Inflammatory macrophage (primary cell): ENCODE measurements at places on chromosomes 2 and 18.

GRCh38 chr18:78773819-78774218 lies 205.8 kb upstream of the SALL3 start:
- no peak for DNase-seq

GRCh38 chr2:217103752-217104545 lies 244.1 kb upstream of the TNP1 start:
- DNase-seq = no peak

DNA sequence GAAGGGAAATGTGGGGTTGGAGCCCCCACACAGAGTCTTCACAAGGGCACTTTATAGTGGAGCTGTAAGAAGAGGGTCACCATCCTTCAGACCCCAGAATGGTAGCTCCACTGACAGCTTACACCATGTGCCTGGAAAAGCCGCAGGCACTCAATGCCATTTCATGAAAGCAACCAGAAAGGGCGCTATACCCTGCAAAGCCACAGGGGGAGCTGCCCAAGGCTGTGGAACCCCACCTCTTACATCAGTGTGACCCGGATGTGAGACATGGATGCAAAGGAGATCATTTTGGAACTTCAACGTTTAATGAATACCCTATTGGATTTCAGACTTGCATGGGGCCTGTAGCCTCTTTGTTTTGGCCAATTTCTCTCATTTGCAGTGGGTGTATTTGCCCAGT lies 694.7 kb downstream of the CBLN2 start:
- DNase-seq = no peak

GRCh38 chr18:79332646-79333045 lies 63.1 kb upstream of the NFATC1 start:
- no peak for DNase-seq

DNA sequence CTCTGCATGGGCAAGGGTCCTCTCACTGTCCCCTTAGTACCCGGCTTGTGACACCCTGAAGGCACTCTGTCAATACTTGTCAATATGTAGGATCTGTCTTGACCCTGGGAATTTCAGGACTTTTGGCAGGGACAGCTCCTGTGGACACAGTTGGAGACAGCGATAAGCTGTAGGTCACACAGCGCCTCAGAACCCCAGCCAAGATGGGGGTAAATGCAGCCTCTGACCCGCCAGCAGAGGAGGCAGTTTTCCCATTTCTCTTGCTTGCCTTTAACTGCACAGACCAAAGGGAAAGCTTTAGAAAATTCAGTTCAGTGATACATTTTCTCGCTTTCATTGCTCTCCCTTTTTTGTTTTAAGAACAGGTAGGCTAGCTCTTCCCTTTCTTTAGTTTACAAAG lies 54.8 kb upstream of the KLHL29 start:
- DNase-seq = no peak

DNA sequence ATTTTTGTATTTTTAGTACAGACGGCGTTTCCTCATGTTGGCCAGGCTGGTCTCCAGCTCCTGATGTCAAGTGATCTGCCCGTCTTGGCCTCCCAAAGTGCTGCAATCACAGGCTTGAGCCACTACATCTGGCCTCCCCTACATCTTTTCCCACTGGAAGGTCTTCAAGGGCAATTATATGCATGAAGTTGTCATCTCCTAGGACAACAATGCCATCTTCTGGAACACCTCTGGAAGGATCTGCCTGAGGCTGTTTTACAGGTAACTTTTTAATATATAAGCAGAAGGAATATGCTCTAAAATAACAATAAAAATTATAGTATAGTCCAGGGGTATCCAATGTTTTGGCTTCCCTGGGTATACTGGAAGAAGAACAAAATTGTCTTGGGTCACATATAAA lies 321.4 kb downstream of the AFF3 start:
- peak; percentile 24 for DNase-seq

- no peak for DNase-seq
Observed at GRCh38 chr18:75164479-75164878, 44.5 kb downstream of the PTGR3 start.

GRCh38 chr2:40043641-40044040 lies 264.6 kb upstream of the THUMPD2 start:
- DNase-seq = no peak

DNA sequence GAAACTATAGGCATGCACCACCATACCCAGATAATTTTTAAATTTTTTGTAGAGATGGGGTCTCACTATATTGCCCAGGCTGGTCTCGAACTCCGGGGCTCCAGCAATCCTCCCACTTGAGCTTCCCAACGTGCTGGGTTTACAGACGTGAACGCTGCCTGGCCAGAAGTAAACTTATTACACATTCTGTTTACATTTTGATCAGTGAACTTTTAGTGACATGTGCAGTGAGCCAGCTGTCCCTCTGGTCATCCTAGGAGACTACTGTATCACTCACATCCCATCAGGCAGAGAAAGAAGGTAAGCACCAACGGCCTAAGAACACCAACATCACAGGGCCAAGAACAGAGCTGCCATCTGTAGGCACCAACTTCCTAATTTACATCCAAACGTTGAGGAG lies 22.2 kb downstream of the NDUFA10 start:
- DNase-seq = no peak

GRCh38 chr2:160328811-160329527 lies 128.9 kb upstream of the ITGB6 start:
- no peak for DNase-seq

DNA sequence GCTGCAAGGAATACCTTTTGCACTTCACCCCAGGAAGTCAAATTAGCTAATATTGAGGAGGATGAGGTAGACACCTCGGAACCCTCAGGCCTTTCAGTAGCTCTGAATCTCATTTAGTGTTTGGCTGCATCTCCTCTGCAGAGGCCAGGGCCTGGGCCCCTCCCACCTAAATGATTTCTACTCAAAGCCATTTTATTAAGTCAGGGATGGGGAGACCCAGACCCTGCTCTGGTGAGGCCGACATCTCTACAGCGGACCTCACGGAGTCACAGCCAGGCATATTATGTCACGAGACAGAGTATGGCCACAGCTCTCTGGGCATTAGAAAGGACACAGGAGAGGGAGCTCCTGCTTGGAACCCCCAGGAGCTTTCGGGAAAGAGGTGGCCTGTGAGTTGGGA lies 305.5 kb downstream of the ALK start:
- no peak for DNase-seq

- DNase-seq = no peak
Observed at GRCh38 chr18:51513517-51513916, 316.0 kb upstream of the MEX3C start.

GRCh38 chr2:161208527-161209139 lies 48.4 kb downstream of the TANK start:
- DNase-seq = no peak

GRCh38 chr2:7032371-7032770 lies 115.2 kb downstream of the RNF144A start:
- no peak for DNase-seq

DNA sequence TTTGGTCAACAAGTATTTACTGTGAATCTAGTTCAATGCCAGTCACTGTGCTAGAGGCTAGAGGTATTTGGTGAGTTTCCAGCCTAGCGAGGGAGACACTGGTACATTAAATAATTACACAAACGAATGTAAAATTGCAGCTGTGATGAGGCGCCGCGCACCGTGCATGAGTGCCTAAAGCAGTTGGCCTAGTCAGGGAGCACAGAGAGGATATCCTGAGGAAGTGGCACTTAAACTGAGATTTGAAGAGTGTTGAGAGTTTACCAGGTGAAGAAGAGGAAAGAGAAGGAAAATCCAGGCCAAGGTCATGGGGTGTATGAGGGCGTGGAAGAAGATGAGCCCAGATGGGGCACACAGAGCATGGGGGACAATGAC lies 157.6 kb upstream of the NDUFV2 start:
- no peak for DNase-seq

- no peak for DNase-seq
Observed at GRCh38 chr2:69514406-69514805, 77.2 kb upstream of the NFU1 start.

DNA sequence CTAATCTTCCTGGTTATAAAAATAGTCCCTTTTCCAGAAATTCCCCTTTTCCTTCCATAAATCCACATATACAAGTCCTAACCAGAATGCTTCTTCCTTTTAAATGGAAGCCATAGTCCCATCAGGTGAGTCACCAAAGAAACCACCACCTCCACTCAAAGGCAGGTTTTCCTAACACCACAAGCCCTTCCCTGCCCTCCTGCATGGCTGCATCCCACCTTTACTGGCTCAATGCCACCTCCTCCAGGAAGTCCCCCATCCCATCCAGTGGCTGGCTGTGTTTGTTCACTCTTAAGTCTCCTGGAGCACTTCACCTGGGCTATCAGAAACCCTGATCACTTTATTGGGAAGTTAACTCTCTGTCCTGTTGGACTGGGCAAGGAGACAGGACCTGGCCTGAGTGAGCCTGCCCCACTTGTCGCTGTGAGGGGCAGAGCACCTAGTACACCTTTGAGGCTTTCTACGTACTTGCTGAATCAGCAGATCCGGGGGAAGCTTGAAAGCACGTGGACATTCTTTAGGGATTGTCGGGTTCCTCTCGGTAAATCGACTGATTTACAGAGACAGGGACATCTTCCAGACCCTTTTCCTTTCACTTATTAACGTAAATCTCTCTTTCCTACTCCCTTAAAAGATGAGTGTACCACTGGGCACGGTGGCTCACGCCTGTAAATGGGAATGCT lies 71.0 kb downstream of the NGEF start:
- no peak for DNase-seq

DNA sequence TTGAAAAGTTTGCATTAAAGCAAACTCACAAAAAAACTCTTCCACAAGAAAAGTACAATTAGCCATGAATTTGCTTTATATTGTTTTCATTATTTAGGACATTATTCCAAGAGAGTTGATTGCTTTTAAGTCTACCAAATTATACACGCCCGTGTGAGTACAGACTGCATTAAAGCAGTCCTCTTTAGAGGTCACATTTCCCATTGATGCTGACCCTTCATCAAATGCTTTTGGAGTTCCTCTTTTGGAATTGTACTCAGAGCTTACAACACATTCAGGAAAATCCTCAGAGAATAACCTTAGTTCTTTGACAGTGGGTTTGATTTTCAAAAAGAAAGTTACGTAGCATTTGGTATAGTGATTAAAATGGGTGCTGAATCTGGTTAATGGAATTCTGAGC lies 256.1 kb downstream of the CDH2 start:
- DNase-seq = no peak

DNA sequence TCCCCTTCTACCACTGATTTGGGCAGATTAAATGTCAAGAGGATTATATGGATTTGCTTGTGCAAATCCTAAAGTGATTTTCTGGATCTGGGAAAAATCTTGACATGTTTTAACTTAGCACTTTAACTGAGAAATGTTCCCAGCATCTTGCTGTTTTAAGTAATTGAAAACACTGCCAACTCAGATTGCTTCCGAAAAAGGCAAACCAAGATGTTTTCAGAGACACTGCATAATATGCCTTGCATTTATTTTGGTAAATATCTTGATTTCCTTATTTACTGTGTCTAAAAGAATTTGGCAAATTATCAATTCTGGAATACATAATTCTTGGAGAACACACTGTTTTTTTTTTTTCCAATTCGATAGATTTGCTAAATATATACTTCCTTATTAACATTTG lies 385.0 kb upstream of the FAM98A start:
- no peak for DNase-seq

GRCh38 chr18:36526611-36527010 lies 229.1 kb downstream of the FHOD3 start:
- no peak for DNase-seq

DNA sequence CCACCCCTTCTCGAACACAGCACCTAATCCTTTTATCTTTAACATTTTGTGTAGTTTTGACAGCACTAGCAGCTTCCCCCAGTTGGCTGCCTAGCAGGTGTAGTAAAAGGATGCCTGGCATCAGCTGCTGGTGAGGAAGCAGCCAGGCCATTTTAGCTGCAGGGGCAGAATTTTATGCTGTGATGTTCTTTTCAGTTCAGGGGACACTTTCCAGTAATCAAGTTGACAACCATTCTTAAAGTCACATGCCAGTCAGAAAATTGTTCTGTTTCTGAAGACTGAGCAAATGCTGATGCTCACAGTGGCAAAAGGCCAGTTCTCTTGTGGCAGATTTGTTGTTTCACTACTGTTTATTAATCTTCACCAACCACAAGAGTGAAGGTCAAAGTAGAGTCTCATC lies 570.8 kb downstream of the CCDC85A start:
- DNase-seq = no peak

- no peak for DNase-seq
Observed at GRCh38 chr2:119707117-119708087, 28.4 kb downstream of the TMEM177 start.

DNA sequence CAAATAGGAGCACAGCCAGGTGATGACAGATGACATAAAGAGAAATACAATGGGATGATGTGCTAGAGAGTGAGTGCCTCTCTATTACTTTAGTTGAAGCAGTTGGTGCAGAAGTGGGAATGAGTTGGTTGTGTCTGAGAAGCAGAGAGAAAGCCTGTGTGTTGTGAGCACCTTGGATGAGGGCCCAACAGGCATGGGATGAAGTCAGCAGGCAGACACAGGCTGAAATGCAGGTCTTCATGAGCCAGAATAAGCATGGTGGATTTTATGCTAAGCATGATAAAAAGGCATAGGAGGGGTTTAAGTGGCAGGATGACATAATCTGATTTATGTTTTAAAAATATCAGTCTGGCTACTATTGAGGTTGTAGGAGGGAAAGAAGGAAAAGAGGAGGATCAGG lies 71.5 kb downstream of the KLHL14 start:
- no peak for DNase-seq

GRCh38 chr2:236014408-236015131 lies 153.6 kb downstream of the GBX2 start:
- no peak for DNase-seq

DNA sequence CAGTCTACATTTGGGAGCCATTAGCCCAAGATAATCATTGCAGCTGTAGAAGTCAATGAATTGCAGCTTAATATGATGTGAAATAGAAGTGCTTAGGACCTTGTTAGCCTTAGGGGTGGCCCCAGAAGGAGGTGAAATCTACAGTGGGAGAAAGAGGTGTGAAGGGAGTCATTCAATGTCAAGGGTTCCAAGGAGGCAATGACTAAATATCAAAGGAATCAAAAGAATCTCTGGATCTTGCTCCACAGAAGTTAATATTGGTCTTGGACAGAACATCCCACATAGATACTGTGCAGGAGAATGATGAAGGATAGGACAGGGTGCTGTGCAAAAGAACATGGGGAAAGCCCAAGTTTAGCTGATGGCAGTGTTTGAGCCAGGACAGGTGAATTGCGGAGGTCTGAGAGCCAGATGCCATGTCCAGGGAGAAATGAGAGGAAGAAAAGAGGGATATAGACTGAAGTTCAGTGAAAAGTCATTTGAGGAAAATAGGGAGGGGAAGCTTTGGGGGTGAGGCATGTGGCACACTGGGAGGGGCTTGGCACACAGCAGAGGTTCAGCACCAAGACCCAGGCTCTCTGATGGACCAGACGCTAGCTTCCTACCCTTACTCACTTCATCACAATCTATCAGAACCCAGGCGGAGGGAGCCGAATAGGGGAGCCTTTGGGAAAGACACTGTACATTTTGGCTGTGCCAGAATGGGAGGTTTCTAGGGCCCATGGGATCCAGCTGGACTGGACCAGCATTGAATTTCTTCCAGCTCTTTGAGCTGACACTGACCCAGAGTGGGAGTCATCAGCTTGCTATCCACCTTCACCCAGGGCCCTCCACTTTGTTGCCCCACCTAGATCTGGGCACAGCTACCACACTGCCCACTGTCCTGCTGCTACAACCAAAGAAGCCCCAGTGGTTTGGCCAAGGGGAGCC lies 2.2 kb downstream of the IL1F10 start:
- no peak for DNase-seq

GRCh38 chr18:58515175-58515775 lies 113.6 kb downstream of the ALPK2 start:
- no peak for DNase-seq
